ENCODE measurements at places on chromosomes 13 and 19.

DNA sequence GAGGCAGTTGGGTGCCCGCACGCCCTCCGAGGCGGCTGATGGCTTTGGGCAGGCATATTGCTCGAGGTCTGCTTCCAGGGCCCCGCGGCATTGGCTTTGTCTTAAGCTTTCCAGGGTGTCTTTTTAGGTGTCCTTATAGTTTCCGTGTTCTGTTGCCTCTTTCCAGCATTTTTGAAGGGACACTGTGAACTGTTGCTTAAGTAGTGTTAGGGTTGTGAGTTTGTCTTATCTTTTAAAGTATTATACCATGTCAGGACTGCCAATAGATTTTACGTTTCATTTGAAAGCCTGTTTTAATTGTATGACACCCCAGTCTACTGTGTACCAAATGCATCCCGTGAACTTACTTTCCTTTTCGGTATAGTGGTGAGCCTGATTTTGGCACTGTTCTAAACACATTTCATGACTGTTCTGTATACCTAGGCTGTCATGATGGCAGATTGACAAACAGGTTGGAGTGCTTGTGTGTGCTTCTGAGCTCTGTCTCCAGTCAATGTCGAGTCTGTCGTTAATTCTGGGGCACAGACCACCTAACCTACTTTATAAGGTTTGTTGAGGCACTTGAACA, 656 bp downstream of the PCCA start:
- no peak for DNase-seq

DNA sequence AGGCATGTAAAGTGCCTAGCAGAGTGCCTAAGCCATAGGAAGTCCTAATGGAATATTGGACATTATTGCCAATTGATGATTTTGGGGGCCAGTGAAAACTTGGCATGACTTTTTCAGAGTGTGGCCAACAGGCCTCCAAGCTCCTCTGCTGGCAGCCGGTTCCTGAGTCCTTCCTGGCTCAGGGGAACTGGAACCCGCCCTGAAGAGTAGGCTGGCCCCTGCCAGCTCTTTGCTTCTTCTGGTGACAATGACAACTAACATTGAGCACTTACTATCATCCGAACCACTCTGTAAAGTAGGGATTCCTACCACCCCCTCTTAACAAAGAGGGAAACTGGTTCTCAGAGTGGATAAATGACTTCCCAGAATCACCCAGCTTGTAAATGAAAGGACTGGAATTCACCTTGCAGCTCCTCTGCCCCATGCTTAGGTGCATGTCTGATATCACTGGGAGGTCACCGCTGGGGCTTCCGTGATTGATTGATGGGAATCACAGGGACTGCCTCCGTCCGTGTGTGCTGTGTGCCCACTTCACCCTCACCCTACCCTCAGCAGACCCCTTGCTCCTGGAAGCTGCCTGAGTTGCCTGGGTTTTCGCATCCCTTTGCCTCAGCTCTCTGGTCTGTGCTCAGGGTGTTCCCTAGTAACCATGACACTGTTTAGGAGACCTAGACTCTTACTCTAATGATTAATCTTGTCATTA, 50.6 kb downstream of the TNFRSF19 start:
- DNase-seq: no peak

DNA sequence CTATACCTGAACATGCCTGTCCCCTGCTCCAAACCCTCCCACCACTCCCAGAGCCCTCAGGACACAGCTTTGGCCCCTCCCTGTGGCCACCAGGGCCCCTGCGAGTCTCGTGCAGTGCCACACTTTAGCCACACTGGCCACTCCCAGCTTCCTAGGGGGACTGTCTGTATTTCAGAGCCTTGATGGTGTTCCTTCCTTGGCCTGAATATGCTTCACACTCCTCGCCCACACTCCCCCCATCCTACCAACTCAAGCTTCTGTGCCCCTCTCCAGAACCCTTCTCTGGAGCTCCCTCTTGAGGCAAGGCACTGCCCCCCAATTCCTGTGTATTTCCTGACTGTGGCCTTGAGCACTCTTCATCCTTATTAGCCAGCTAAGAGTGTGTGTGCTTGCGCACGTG, 80.2 kb downstream of the DPF1 start:
- DNase-seq: no peak

GRCh38 chr13:84648069-84648640, 765.9 kb upstream of the SLITRK1 start:
- no peak for DNase-seq

DNA sequence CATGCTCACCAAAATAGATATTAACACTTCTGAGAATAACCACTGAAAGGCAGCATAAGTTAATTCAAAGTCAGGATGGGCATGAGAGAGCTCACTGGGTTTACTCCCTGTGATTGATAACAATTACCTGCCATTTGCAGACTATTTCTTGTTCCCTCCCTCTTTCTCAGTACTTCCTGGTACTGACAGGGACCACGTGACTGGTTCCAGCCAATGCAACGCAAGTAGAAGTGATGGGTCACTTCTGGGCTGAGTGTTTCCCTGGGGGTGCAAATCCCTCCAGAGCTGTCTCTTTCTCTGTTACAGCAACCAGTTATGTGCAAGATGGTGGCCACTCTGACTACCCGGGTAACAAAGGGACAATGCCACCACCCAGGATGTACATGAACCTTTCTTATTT, 118.8 kb downstream of the EFNB2 start:
- no peak for DNase-seq

DNA sequence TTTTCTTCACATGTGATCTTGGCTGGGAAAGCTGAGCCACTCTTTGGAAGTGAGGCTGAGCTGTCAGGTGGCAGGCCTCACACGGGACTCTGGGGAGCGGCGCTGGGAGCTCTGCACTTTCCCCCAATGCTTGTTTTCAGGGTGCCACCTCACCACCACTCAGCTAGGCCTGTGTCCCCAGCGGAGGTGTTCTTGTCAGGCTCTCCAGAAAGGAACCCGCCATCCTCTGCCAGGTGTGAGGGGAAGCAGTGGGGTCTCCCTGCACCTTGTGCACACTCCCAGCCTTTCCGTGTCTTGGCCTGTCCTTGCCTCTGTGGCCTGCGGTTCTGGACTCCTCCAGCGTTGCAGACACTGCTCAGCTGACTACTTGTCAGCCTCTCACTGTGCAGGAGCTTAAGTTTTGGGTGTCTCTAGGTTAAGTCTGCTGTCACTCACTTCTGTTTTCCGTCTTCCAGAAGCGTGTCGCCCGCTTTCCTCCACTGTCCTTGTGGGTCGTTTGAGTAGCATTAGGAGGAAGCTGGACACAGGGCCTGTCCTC, 51.9 kb downstream of the GGACT start:
- DNase-seq: no peak

- no peak for DNase-seq
Measured at GRCh38 chr19:1609680-1610474, 4.6 kb upstream of the UQCR11 start.

GRCh38 chr13:96700657-96701056, 293.6 kb downstream of the OXGR1 start:
- no peak for DNase-seq

DNA sequence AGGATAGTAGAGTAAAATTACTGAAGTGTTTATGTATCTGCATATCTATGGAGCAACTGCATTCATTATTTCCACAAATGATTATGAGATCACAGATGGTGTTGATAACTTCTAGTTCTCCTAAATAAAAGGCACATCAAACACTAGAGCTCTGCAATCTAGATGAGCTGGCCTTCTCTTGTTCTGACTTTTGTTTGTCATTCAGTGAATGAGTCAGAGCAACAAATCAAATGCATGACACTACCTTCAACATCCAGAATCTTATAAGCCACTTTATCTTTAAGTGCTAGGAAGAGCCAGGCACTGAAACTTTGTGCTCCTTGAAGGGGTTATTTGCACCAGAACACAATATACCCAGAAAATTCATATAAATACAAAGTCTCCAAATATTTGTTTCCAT, 456.0 kb downstream of the PCDH17 start:
- DNase-seq: no peak

DNA sequence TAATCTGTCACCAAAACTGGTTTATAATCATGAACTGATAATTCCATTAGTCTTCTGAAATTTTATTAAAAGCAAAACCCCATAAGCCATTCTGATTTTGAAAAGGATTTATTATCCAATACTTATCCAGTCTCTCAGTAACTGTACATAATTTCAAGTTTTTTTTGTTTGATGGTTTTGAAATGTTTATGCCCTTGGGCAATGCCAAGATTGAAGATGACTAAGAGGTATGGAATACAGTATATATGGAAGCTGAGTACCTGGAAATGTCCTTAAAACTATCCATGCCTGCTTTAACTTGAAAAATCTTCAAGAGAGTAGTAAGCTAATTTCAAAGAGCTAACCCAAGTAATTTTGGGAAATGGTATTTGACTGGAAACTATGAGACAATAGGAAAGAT, 1.8 kb upstream of the NEK5 start:
- DNase-seq: no peak

- no peak for DNase-seq
Measured at GRCh38 chr19:48668332-48668731, 4.5 kb downstream of the NTN5 start.

DNA sequence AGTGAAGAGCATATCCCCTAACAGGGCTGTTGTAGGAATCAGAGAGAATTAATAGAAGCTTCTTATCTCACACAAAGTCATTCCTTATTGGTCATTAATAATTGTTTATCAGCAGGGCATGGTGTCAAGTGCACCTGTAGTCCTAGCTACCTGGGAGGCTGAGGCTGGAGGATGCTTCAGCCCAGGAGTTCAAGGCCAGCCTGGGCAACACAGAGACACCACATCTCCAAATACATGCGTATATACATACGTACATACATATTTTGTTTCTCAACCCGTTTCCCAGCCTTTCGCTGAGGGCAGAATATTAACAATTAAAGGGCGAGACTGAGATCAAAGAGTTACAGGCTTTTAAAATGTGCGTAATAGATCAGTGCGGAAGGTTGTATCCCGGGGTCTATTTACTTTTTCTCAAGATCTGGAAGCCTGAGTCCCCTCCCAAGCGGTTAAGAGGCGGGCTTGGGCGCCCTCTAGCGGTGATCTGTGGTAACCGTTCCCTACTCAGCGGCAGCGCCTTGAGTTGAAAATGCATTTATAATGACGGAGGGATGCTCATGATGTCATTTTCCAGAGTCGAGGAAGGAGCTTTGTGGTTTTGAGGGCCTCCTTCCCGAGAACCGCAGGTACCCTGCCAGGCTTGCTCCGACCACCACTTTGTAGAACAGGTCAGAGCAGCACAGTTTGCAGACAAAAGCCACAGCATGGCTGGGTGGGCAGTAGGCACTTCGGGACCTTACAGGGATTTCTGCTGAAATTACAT, 169.6 kb upstream of the GPR12 start:
- peak; percentile 89 for DNase-seq

GRCh38 chr19:19010551-19010950, 22.8 kb downstream of the SUGP2 start:
- no peak for DNase-seq

DNA sequence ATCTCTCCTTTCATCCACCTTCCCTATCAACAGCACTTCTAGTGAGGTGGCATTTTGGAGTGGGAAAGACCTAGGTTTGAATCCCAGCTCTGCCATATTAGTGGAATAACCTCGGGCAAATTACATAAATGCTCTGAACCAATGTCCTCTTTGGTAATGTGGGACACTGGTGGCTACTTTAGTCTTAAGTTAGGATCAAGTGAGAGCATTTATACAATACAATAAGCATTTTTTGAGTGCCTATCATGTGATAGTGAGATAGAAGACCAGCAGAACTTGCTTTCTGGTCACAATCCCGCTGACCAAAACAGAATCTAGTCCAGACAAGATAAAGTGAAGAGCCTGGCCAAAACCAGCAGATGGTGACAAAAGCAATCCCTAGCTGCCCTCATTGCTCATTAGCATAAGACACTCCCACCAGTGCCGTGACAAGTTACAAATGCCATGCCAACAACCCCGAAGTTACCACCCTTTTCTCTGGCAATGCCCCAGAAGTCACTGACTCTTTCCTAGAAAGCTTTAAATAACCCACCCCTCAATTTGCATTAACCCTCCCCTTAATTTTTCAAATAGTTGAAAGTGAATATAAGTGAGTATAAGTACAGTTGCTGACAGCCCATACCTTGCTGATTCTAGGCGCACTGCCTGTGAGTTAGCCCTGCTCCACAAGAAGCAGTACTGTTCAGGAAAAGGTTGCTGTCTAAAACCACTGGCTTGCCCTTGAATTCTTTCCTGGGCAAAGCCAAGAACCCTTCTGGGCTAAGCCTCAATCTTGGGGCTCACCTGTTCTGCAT, 28.9 kb upstream of the KPNA3 start:
- DNase-seq: no peak

DNA sequence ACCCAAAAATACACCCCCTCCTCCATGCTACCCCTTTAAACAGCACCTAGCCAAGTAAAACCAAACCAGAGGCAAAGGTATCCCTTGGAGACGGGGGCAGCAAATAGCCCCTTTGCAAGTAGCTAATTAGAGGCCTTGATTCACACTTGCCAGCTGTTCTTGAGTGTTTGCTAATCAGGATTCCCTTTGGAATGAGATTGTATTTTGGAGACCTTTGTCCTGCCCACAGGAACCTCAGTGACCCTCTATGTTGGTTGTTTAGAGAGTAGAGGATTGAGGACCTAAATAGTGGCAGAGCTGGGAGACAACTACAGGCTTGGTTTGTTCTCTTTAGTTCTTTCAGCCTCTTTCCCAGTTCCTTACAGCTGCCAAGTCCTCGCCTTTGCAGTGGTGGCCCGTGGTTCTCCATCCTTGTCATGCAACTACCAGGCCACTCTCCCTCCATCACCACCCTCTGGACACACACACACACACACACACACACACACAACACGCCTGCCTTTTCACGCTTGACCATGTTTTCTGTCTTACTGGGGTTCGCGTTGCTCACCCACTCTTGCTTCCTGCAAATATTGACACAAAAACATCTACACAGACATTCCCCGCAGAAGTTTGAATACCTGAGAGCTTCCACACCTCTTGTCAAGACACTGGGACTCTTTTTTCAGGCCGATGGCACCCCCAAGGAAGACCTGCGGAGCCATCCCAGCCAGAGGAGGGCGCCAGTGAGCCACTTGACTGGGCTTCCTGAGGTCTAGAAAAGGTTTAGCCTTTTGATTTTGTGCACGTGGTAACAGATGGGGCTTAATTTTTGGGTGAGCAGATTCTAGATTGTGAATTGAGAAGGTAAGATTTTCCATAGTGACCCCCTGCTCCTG, 80.0 kb upstream of the GPR183 start:
- peak; percentile 78 for DNase-seq

DNA sequence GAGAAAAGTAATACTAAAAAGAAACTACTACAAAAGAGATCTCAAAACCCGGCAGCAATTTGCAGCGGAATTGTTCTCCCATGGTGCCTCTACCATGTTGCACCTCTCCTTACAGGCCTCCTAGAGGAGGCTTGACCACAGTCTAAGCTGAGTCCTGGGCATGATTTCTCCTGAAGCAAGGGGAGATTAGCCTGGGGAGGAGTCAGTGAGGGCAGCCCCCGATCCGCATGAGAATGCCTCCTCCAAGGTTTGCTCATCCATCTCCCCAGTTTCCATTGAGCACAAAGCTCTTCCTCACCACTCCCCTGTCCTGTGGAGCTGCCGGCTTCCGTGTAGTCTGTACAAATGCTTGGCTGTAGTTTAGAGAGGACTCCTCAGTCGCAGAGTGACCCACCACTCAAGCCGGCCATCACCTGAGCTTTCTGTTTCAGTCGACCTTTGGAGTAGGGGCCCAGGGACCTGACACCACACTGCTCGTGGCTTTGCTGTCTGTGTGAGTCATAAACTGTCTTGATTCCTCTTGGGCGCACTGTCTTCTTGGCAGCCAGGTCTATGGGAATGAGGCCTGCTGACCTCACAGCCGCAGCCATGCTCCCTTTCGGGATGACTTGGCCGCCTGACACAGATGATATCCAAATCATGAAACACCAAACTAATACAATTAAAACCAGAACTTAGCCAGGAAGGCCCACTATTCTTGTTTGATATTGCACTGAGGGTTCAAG, 72.3 kb downstream of the C1QTNF9 start:
- DNase-seq: no peak

Measured in ecto neural progenitor cell (in vitro differentiated cells).